Stimulated activated CD4-positive, alpha-beta T cell treated with anti-CD3 and anti-CD28 coated beads, Interleukin-1b, Interleukin-23, amount 100 ng/mL, for 24 hours (primary cell): ENCODE measurements at places on chromosomes 12 and 14.

DNA sequence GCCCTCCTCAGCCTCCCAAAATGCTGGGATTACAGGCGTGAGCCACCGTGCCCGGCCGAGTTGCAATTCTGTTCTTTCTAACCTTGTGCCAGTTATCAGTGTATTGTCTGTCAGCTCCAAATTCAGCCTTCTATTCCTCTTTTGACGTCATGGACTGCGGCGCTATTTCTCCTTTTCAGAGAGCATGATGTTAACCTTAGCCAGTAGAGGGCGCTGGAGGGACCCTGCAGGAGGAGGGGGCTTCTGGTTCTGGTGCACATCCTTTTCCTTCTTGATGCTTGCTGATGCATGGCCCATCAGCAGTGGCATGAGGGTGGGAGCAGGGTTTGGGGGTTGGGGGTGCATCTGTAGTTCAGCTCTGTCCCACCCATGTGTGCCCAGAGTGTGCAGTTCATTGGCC is 179.3 kb upstream of the RMST start:
- DNase-seq: no peak

DNA sequence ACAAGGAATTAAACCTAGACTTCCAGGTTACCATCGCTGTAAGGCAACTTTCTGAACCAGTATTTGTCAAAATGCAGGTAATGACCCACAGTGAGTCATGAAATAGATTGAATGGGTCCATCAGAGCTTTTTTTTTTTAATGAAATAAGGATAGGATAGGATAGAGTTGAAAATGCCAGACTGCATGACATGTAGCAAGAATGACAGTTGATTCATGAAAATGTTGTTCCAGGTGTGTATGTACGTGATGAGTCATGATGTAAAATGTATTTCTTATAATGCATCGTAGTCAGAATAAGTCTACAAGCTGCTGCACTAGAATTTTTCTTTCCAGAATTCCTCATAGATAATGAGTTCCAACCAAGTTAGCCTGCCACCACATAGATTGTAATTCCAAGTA is 184.4 kb upstream of the BCL2L14 start:
- no peak for DNase-seq

DNA sequence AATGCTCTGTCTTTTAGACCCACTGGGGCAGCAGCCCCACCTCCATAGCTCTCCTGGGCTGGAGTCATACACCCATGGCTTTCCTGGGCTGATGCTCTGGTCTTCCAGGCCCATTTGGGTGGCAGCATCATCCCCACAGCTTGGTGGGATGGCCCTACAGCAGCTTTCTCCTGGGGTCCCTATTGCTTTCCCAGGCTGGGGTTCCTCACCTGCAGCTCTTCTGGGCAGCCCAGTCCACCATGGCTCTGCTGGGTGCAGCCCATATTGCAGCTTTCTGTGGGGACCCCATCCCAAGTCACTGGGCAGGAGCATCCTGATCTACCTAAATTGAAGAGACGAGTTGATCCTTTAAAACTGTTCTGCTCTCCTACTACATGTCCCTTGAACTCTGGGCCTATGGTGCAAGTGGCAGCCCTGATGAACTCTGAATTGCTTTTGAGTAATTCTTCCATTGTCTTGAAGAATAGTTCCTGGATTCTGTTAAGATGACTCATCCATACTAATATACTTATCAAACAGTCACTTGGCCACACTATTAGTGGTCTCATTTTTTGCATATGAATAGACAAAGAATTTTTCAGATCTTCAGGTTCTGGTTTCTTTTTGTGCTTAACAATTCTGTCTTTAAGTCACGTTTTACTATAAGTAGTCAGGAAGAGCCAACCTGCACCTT is 390.1 kb downstream of the DPF3 start:
- DNase-seq: no peak

DNA sequence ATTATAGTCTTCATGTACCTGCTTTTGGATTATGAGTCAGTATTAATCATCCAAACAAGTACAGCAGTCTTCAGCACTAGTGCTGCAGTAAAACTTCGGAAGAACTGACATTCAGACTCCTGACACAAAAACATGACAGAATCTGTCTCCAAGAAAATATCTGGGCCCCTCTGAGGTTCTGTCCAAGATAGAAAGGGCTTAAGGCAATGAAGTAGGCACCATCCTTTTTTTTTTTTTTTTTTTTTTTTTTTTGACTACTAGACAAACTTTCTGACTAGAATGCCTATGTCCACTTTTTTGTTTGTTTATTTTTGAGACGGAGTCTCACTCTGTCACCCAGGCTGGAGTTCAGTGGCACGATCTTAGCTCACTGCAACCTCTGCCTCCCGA is 112.5 kb downstream of the MED13L start:
- DNase-seq: no peak

GRCh38 chr14:95484296-95484695 is 32.2 kb downstream of the SYNE3 start:
- DNase-seq: no peak

DNA sequence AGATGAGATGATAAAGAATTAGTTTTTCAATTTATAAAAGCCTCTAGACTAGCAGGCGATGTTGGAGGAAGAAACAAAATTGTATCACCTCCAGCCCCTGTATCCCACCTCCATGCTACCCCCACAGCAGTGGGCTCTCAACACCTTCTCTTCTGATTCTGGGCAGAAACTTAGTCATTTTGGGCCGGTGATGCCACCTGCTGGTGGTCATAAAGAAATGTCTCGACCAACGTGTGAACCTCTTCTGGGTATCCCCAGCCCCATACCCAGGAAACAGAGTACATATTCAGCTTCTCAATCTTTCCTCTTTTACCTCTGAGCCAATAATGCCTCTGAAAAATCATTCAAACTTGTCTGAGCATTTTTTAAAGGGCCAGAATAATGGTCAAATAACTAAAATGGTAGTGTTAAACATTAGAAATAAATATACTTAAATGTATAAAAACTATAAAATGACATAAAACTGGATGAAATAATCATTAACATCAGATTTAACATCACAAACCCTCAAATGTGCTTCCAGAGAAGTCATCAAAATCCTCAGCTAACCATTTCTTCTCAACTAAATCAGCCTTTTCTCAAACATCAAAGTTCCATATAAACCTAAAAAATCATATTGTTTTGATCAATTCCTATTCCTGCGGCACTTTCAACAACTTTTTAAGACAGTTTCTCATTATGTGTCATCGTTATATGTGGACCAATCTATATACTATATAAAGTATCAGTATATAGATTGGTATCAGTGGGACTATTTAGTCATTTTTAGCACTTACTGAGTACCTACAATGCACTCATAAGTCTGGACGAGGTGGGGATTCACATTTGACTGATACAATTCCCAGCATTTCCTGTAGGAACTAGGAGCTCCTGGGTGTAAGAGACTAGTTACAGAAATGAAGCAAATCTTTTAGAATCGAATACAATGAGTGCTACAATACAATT is 69.4 kb downstream of the ATXN2 start:
- peak; percentile 35 for DNase-seq

DNA sequence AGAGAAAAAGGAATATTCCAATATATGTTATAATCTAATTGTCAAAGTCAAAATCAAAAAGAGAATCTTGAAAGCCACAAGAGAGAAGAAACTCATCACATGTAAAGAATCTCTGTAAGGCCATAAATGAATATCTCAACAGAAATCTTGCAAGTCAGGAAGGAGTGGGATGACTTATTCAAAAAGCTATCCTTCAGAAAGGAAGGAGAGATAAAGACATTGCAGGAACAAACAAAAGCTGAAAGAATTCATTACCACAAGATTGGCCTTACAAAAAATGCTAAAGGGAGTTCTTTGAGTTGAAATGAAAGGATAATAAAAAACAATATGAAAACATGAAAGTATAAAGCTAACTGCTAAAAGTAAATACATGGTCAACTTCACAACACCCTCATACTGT is 286.8 kb downstream of the LRIG3 start:
- DNase-seq: no peak

GRCh38 chr14:71592361-71592760 is 339.9 kb upstream of the RGS6 start:
- DNase-seq: no peak

DNA sequence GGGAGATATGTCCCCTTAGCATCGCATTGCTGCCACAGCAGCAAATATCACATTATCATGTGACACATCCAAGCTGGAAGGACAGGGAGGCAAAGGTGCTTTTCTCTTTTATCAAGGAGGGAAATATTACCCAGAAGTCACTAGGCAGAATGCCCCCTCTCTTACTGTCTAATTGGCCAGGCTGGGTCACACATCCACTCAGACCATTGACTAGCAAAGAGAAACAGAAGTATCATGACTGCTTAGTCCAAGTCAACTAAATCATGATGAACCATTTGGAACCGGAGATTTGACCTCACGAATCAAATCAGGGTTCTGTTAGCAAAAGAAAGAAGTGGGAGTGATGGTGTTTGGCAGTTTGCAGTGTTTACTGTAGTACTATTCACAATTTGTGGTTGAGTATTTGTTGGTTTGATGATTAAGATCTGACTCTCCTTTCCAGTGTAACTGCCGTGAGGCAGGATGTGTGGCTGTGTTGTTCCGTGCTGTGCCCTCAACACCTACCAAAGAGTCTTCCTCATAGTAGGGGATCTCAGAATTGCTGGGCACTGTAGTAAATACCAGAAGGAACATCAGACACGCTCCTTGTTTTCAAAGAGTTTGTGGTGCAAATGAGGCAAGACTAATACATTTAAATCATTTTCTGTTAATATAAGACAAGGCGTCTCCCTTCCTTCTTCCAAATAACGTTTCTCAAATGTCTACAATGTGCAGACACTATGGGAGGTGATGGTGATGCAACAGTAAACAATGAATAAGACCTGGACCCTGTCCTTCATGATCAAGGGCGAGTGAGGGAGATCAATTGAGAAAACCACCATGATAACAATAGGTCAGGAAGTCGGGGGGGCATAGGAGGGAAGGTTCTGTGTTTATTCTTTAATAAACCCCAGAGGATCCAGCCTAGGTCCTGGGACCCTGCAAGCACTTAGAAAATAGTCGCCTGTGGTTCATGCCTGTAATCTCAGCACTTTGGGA is 194.4 kb upstream of the CRY1 start:
- no peak for DNase-seq

DNA sequence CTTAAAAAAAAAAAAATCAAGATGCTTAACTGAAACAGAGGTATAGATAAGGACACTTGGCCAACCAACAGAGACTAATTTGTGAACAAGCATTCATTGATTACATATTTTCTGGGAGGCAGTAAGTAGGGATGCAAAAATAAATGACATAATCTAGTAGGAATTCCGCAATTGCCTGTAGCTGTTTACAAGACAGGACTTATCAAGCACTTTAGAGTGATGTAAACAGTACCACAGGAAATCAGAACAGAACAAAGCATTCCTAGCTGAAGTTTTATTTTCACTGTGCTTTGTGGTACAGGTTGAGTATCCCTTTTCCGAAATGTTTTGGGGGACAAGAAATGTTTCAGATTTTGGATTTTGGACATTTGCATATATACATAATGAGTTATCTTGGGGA is 68.2 kb upstream of the FGD4 start:
- DNase-seq: no peak

GRCh38 chr14:59679872-59680271 is 103.3 kb upstream of the CCDC175 start:
- no peak for DNase-seq

- DNase-seq: no peak
Observed at GRCh38 chr12:46508651-46509050, 136.1 kb upstream of the SLC38A2 start.
